Stimulated activated CD4-positive, alpha-beta T cell treated with anti-CD3 and anti-CD28 coated beads, TNF-alpha, amount 100 ng/mL, for 4 hours (primary cell): ENCODE measurements at places on chromosomes 11 and 22.

DNA sequence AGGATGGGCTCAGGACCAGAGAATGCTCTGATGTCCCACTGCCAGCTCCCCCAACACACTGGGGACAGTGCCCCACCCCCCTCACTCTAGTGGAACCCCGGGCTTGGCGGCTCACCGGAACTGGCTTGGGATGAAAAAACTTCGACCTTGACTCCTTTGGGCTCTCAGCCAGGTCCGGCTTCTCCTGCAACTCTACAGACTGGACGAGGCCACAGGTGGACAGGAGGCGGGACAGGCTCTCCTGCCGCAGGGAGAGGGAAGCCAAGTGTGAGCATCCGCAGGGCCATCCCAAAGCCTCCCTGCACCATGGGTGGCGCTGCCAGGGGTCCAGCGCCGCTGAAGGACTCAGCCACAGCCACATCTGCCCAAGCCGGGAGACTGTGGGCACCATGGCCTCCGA lies 3.7 kb downstream of the RRP7A start:
- no peak for DNase-seq

DNA sequence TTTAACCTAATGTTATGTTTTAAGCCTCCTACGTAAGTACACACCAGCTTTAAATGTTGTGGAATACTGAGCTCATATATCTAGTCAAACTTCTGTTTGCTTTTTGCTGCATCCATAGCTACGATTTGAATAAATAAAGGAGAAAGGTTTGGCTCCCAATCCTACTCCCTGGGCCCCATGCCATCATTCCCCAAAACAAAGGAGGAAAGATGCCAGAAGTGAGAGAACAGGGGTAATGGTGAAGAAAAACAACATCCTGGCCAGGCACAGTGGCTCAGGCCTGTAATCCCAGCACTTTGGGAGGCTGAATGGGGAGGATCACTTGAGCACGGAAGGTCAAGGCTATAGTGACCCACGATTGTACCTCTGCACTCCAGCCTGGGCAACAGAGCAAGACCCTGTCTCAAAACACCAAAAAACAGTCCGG lies 26.5 kb downstream of the SCGB1A1 start:
- DNase-seq: no peak

- no peak for DNase-seq
Measured at GRCh38 chr11:2444821-2445745, at the start of gene KCNQ1. TSS of gene KCNQ1 (plus strand) at chr11:2445008. CDS start at chr11:2445099, 91 bp downstream.

GRCh38 chr11:44690651-44691050 lies 36.1 kb upstream of the TSPAN18 start:
- DNase-seq: no peak

DNA sequence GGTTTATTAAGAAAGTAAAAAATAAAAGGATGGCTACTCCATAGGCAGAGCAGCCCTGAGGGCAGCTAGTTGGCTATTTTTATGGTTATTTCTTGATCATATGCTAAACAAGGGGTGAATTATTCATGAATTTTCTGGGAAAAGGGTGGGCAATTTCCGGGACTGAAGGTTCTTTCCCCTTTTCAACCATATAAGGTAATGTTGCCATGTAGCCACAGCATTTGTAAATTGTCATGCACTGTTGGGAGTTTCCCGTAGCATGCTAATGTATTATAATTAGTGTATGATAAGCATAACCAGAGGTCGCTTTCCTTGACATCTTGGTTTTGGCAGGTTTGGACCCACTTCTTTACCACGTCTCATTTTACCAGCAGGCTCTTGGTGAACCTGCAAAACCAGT lies 610.4 kb upstream of the B3GAT1 start:
- DNase-seq: no peak

- no peak for DNase-seq
Measured at GRCh38 chr11:57978686-57979531, 44.8 kb upstream of the OR9Q1 start.

- DNase-seq: no peak
Measured at GRCh38 chr11:55942785-55943392, 6.7 kb upstream of the OR5I1 start.

DNA sequence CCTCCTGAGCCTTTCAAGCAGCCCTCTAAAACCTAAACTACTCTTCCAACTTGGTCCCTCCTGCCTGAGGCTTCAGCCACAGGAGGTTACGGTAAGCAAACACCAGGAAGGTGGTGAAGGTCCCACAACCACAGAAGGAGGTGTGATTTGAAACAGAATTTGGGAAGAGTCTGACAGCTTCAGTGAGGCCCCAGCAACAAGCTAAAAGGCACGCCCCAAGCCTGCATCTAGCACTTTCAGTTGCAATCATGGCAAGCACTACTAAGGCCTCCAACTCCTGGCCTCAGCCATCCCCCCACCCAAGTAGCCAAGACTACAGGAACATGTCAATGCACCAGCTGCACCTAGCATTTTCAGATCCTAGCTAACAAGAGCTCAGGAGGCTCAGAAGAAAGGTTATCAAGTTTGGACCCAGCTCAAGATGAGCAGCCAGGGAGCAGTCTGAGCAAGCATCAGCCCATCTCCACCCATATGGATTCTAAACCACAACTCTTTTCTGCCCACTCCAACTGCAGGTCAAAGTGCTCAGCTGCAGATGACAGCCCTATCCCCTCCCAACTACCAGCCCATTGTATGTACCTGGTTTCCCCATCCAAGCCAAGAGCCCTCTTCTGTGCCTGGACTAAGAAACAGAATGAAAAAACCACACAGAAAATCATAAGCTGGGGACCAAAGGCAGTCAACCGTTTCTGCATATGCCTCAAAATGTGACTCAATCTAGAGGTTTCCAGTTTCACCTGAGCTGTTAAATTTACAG lies 10.4 kb upstream of the AHNAK start:
- DNase-seq: no peak
